ENCODE measurements at places on chromosomes 3 and 15.
A peak's percentile ranks its signal among the peaks of the same experiment; 100 is the strongest.

GRCh38 chr3:183265157-183265642, 12.1 kb downstream of the B3GNT5 start:
- H3K27ac ChIP-seq = no peak overlapping the region
- H3K4me1 ChIP-seq = peaks cover 6% of the 10 kb centered on the region
- no peak overlapping the region for H3K4me3 ChIP-seq
- no peaks in the 10 kb centered on the region for H3K27me3 ChIP-seq
- DNase-seq = peak; percentile 38

GRCh38 chr3:76051145-76051544, 265.8 kb upstream of the ZNF717 start:
- no peak for DNase-seq
- no peaks in the 10 kb centered on the region for H3K27me3 ChIP-seq
- H3K4me1 ChIP-seq = no peaks in the 10 kb centered on the region

DNA sequence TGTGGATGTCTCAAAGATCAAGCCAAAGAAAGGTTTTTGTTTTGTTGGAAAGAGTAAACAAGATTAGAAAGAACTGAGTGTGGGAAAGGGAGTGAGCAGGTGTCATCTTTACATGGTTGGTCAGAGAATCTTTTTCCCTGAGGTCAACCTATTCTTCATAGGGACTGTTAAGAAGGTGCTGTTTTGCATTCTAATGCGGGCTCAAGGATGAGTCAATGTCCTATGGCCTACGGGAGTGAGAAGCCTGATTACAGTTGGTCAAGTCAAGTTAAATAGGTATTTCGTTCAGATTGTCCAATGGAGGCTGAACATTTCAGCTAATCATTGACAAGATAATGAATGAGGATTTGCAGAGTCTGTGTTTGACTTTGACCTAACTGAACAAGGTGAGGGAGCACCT, 491.2 kb upstream of the PDZRN3 start:
- H3K4me3 ChIP-seq = no peak overlapping the region
- DNase-seq = no peak
- H3K27ac ChIP-seq = no peak overlapping the region
- H3K36me3 ChIP-seq = no peaks in the 10 kb centered on the region
- H3K4me1 ChIP-seq = no peaks in the 10 kb centered on the region

DNA sequence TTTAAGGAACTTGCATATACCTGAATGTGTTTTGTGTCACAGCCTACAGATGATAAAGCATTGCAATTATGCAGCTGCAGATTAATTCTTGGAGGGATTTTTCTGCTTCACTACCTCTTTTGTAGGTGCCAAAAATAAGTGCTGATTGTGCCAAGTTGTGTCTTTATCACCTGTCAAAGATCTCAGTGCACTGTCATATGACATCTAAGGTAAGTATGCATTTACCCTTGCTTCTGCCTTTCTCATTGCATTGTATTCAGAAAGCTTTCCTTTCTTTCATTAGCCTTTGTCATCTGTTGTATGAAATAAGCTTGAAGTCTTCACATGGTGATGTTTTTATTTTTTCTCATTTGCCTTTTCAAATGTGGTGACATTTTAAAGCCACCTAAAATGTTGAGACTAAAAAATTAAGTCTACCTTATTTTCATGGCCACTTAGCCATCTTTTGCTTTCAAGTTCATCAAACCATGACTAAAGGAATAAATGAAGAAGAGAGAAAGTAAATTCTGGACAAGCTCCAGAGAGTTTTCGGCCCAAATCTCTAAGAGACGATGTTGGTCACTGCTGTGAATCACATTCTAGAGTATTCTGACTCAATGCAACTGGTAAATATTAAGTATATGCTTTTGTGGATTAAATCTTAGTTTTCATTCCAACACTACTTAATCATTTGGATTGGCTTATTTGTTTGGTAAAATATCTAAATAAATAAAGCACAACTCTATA, 381.8 kb upstream of the EPHA3 start:
- no peak for DNase-seq
- H3K36me3 ChIP-seq = no peaks in the 10 kb centered on the region
- no peaks in the 10 kb centered on the region for H3K4me1 ChIP-seq

DNA sequence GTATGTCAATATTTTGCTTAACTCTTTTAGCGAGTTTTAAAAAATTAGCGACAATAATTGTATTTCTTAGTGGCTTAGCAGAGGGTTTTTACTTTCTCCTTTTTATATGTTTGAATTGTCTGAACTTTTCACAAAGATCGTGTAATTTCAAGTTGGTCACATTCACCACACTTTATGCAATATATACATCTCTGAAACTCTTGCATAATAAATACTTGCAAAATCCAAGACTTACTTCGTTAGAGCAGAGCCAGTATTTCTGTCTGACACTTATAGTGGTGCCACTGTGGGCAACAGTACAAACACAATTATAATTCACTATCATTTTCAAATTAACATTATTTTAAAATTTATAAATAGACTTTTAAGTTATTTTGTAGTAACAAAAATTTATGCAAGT, 62.0 kb downstream of the SUCNR1 start:
- no peaks in the 10 kb centered on the region for H3K36me3 ChIP-seq
- H3K4me3 ChIP-seq = no peak overlapping the region
- H3K27ac ChIP-seq = no peak overlapping the region
- H3K27me3 ChIP-seq = no peaks in the 10 kb centered on the region
- no peak for DNase-seq

DNA sequence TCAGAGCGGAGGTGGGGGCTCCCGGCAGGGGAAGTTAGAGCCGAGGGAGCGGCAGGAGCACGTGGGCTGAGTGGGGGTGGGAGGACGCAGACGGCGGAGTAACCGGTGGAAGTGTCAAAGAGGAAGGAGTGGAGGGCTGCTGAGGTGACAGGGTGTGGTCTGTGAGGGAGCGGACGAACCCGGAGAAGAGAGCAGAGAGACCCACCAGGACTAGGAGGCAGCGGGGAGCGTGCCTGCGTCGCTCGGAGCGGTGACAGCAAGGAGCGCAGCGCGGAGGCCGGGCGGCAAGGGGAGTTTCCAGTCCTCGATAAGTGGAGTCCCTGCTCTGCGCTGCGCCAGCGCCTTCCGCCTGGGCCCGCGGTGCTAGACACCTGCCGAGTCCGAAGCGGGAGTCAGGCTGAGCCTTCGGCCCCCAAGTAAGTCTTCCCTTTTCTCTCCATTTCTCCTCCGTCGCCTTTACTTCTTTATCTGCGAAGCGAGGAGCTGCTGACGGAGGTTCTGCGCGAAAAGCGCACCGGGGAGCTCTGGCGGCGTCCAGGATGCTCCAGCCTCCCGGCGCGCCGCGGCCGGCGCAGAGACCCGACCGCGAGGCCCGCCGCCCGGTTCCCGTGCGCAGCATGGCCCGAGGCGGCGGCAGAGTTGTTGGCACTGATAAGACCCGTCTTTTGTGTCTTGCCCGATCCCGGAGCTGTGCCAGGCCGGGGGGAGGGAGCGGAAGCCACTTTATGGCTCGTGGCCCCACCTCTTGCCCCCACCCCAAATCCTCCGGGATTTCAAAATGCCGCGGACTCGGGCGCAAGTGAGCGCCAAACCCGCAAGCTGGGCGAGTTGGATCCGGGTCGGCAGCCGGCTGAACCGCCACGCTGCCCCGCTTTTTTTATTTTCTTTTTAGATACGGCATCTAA, 533.0 kb upstream of the SEMA6D start:
- H3K27me3 ChIP-seq = peaks cover 46% of the 10 kb centered on the region
- no peak overlapping the region for H3K27ac ChIP-seq
- H3K36me3 ChIP-seq = peaks cover 2% of the 10 kb centered on the region

DNA sequence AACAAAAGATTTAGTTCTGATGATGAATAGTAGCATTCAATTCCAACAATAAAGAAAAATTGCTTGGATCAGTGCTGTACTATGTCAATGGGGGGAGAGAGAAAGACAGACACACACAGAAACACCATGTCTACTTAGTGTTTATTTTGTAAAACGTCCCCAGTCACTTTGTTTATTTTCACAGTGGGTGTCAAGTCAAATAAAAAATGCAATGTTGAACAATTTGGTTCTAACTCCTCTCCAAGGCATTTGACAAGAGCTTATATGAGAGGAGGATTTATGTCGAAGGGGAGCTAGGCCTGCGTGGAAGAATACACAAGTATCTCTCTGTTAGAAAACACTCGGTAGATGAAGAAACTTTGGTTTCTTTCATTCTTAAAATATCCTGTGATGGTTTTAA, 201.7 kb upstream of the SLC2A2 start:
- no peak overlapping the region for H3K4me3 ChIP-seq
- no peaks in the 10 kb centered on the region for H3K27me3 ChIP-seq
- peaks cover 66% of the 10 kb centered on the region for H3K4me1 ChIP-seq
- H3K27ac ChIP-seq = no peak overlapping the region
- no peak for DNase-seq
- peaks cover 23% of the 10 kb centered on the region for H3K36me3 ChIP-seq

GRCh38 chr15:89442671-89443307, 53.6 kb downstream of the RHCG start:
- DNase-seq = peak; percentile 74
- no peak overlapping the region for H3K27ac ChIP-seq
- H3K4me1 ChIP-seq = no peaks in the 10 kb centered on the region
- H3K27me3 ChIP-seq = peaks cover 13% of the 10 kb centered on the region

GRCh38 chr3:17158941-17159682, 274.4 kb downstream of the PLCL2 start:
- H3K4me1 ChIP-seq = peaks cover 6% of the 10 kb centered on the region
- DNase-seq = peak; percentile 33
- no peak overlapping the region for H3K4me3 ChIP-seq
- H3K27ac ChIP-seq = no peak overlapping the region
- H3K27me3 ChIP-seq = no peaks in the 10 kb centered on the region

- no peak overlapping the region for H3K4me3 ChIP-seq
- DNase-seq = no peak
- H3K27ac ChIP-seq = no peak overlapping the region
- peaks cover 1% of the 10 kb centered on the region for H3K36me3 ChIP-seq
- H3K27me3 ChIP-seq = no peaks in the 10 kb centered on the region
Observed at GRCh38 chr3:43696441-43696840, 5.7 kb downstream of the ABHD5 start.

GRCh38 chr15:40282147-40282868, 556 bp downstream of the ANKRD63 start:
- H3K4me1 ChIP-seq = peaks cover 5% of the 10 kb centered on the region
- H3K4me3 ChIP-seq = peak overlapping the region; percentile 62
- H3K36me3 ChIP-seq = no peaks in the 10 kb centered on the region
- no peak overlapping the region for H3K27ac ChIP-seq
- H3K27me3 ChIP-seq = peaks cover 28% of the 10 kb centered on the region

- H3K4me1 ChIP-seq = peaks cover 9% of the 10 kb centered on the region
- no peaks in the 10 kb centered on the region for H3K27me3 ChIP-seq
- no peak overlapping the region for H3K4me3 ChIP-seq
- peaks cover 14% of the 10 kb centered on the region for H3K36me3 ChIP-seq
Observed at GRCh38 chr3:47758261-47759025, 23.2 kb downstream of the SMARCC1 start.

DNA sequence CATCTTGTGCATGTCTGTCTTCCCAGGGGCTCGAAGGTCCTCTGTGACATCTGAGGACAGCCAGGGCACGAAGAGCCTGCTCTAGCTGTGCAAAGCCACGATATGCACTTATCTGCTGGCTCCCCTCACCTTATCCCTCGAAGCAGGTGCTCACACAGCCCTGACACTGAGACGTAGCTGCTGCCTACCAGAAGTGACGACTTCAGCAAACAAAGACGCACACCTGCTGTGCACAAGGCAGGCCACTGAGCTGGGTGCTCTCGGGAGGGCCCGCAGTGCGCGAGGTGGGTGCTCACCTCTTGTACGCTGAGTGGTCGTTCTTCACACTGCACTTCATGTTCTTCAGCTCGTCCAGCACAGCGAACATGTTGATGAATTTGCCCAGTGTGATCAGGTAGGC, 37.3 kb downstream of the CYFIP1 start:
- H3K4me3 ChIP-seq = no peak overlapping the region
- H3K27ac ChIP-seq = no peak overlapping the region
- H3K27me3 ChIP-seq = peaks cover 8% of the 10 kb centered on the region

- no peak overlapping the region for H3K4me3 ChIP-seq
- H3K4me1 ChIP-seq = no peaks in the 10 kb centered on the region
- no peaks in the 10 kb centered on the region for H3K27me3 ChIP-seq
Observed at GRCh38 chr15:60223176-60223575, 174.6 kb downstream of the ANXA2 start.

DNA sequence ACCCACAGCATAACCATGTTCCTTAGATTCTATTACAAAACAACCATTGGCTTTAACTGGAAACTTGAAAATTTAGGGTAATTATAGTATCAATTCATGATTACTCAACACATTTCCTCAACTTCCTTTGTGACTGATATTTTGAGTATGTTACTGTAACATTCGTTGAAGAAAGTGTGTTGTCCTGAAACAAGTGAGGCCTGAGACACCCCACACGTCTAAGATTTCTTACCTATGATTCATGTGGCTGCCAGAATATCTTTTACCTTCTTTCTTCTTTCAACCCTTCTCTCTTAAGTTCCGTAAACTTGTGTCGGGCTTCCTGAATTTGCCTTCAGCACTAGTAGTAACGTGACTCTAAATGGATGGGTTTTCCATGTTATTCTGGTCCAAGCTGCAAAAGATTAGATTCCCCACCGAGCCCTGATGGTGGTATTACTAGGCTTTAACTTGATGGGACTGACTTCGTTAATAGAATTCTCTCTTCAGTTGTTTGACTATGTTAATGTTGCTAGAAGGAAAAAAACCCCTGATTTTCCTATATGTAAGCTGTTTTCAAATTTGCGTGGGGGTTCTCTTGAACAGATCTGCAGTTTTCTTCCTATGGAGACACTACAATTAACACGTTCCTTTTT, 296.0 kb upstream of the ICE2 start:
- peaks cover 69% of the 10 kb centered on the region for H3K4me1 ChIP-seq
- H3K4me3 ChIP-seq = no peak overlapping the region
- H3K27ac ChIP-seq = peak overlapping the region; percentile 95
- H3K27me3 ChIP-seq = no peaks in the 10 kb centered on the region

- H3K4me1 ChIP-seq = no peaks in the 10 kb centered on the region
- no peak for DNase-seq
Observed at GRCh38 chr15:94970096-94970495, 738.7 kb downstream of the MCTP2 start.

DNA sequence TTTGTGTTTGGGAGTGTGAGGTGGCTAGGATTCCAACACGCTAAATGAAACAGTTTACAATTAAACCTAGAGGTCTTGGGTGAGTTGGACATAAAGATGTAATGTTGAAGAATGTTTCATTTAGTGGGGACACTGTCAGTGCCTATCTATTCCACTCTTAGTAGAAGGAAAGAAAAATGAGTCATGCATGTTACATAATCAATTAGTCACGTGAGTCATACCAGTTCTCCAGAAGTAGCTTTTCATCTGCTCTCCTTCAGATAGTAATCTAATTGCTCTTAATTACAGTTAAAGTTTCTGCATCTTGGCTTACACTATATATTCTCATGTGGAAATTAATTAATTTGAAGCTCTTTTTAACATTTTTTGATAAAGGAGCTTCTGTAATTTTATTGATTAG, 115.7 kb upstream of the P2RY1 start:
- H3K4me3 ChIP-seq = no peak overlapping the region
- H3K36me3 ChIP-seq = no peaks in the 10 kb centered on the region
- H3K27me3 ChIP-seq = peaks cover 8% of the 10 kb centered on the region

Measured in activated naive CD4-positive, alpha-beta T cell treated with anti-CD3 and anti-CD28 coated beads for 36 hours (primary cell).